Coronary artery (tissue), 2 donors: ENCODE measurements at places on chromosomes 7 and 10.

DNA sequence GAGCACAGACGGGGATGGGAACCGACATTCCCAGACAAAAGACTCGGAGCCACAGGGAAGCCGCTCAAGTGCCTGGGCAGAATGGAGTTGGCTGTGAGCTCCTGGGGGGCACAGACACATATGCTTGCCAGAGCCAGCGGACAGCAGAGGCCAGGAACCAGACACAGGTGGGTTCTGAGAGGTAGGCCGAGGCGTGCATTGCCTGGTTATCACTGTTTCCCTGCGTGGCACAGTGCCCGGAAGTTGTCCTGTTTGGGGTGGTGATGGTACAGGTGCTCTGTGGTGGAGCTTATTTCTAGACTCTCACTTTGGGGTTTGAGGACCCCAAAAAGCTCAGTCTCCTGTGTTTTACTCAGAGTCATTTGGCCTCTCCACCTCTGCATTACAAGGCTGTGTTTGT is 2.5 kb downstream of the PALD1 start:
- no peak for DNase-seq

DNA sequence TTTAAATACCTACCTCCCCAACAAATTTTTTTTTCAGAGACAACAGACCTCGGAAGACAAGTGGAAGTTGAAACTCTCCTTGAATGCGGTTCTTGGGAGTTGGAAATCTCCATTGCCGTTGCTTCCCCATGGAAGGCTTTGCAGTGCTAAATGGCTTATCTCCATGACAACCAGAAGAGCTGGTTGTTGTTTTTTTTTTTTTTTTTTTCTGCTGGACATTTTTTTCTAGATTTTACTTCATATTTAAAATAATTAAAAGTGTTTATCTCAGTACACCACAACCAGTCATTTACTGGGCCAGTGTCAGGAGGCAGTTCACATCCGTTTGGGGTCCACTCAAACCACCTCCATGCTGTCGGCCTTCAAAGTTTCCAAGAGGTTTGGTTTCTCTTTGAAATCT is 348.5 kb upstream of the PRKCQ start:
- DNase-seq, result no peak

DNA sequence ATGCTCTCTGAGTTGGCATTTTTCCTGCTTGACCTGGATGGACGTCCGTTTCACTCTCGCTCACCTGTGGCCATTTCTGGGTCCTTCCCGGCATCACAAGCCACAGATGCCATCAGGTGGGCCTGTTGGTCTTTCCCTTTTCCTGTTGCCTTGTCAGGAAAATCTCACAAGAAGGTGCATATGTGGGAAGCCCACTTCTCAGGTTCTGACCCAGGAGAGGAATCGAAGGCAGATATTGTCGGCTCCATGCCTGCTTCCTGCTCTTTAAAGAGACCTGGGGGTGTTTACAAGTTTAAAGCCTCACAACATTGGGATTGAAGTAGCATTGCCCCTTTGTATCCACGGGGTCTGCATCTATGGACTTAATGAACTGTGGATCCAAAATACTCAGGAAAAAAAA is 357.9 kb downstream of the RPS24 start:
- DNase-seq, result no peak

DNA sequence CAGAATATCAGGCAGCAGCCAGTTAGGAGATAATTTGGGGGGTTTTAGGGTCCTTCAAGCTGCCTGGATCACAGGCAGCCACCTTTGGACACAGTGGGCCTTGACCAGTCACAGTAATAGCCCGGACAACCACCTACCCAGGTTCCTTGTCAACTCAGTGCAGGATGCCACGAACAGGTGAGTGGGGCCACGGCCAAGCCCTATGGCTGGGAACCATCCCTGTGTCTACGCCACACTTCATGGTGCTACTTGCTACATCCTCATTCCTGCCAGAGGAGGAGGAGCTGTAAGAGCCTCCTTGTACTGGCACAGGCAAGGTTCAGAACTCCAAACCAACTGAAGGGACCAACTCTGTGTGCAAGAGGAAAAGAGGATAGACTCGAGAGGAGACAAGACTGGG is 19.9 kb downstream of the ITPRIP start:
- no peak for DNase-seq

- DNase-seq, result no peak
Measured at GRCh38 chr7:135791543-135792362, 43.1 kb upstream of the FAM180A start.

DNA sequence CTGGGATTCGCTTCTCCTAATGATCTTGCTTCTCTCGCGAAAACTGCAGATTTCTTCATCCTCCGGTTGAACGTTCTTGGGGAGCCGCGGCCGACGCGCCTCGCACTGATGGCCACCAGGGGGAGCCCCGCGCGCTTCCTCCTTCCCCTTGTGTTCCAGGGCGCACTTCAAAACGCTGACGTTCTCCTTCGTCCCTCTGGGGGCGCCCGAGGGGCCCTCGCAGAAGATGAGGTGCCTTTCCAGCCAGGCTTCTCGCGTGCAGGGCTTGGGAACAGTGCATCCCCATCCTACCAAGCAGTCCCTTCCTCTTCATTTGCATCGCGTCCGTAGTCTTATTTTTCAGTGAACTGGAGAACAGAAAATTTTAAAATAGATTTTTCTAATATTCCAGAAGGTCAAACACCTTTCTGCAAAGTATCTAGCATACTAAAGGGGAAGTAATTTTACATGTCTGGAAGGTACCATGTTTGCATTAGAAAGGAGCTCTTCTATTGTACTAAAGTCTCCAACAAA is 22.5 kb downstream of the GSTO2 start:
- DNase-seq, result peak; percentile 91

DNA sequence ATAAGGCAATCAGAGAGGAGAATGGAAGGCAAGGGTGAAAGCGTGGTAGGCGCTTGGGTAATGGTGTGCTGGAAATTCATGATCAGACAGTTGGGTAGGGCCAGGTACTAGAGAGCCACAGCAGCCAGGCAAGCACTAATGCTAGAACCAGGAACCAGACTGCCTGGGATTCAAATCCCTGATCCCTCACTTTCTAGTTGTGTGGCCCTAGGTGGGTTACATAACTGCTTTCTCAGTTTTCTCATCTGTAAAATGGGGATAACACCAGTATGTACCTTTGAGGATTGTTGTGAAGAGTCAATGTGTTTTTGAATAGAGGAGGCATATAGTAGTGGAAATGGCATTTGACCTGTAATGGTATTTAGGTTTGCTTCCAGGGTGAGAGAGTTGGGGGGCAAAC is 225.9 kb downstream of the LRMDA start:
- no peak for DNase-seq

DNA sequence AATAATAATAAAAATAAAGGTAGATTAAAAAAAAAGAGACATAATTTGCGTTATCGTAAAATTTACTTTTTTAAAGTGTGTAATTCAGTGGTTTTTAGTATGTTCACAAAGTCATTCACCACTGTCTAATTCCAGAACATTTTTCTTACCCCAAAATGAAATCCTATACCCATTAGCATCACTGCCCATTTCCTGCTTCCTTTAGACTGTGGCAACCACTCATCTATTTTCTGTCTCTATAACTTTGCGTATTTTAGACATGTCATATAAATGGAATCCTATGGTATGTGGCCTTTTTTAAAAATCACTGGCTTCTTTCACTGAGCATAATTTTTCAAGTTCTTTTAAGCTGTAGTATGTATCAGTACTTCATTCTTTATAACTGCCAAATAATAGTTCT is 53.6 kb downstream of the KAT6B start:
- no peak for DNase-seq

DNA sequence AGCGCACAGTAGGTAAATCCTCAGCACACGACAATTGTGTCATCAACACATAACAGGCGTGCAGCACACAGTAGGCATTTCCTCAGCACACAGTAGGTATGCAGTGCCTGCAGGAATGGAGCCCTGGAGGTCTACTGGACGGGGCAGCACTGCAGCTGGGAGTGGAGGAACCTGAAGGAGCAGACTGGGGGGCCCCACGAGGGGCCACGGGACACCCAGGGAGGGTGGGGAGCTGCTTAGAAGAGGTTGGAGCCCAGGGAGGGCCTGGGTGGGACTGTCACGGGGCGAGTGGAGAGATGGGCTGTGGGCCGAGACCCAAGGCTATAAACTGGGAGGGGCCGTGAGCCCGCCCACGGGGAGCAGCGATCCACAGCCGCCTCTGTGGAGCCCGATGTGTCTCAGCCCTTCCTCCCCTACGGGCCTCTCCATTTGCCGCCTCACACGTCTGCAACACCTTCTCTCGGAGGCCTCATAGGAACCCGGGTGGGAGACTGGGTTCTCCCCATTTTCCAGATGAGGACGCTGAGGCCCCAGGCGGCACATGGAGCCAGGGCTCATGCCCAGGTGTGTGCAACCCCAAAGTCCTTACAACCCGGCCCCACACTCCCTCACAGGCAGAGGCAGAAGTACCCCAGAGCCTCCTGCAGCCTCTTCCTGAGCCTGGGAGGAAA is 101.5 kb downstream of the MICALL2 start:
- DNase-seq, result no peak

- no peak for DNase-seq
Measured at GRCh38 chr7:134619627-134620331, 26.9 kb upstream of the BPGM start.

DNA sequence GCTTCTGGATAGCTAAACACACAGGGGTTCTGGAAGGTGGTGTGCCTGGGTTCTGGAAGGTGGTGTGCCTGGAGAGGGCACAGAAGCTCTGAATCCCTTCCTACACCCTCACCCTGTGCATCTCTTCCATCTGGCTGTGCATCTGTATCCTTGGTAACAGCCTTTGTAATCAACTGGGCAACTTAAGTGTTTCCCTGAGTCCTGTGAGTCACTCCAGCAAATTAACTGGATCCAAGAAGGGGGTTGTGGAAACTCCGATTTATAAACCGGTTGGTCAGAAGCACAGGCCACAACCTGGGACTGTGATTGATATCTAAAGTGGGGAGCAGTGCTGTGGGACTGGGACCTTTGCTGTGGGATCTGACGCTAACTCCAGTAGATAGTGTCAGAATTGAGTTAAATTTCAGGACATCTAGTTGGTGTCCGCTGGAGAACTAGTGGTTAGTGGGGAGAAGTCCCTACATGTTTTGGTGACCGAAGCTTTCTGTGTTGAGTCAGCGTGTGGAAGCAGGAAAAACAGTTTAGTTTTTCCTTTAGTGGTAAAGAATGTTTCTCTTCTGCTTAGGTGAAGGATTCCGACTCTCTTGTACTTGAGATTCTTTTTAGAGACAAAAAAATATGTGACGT is 228.1 kb downstream of the BMPER start:
- no peak for DNase-seq

DNA sequence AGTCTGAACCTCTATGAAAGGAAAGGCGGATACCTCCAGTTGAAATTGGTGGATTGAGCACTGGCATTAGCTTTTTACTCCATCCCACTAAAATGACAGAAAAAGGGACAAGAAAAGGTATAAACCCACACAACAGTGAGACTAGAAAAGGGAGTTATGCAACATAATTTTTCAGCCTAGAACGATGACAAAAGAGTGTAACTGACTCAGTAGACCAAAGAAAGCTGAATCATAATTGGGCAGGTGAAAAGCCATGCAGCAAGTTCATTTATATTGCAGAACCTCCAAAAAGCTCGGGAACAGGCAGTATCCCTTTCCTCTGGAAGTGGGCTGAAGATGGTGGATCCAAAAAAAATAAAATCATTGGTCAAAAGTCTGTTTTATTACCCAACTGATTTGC is 30.5 kb upstream of the ZCCHC24 start:
- DNase-seq, result no peak

- DNase-seq, result no peak
Measured at GRCh38 chr10:50540069-50540825, 83.5 kb downstream of the SGMS1 start.

- DNase-seq, result no peak
Measured at GRCh38 chr7:51428217-51428887, 111.7 kb upstream of the COBL start.

DNA sequence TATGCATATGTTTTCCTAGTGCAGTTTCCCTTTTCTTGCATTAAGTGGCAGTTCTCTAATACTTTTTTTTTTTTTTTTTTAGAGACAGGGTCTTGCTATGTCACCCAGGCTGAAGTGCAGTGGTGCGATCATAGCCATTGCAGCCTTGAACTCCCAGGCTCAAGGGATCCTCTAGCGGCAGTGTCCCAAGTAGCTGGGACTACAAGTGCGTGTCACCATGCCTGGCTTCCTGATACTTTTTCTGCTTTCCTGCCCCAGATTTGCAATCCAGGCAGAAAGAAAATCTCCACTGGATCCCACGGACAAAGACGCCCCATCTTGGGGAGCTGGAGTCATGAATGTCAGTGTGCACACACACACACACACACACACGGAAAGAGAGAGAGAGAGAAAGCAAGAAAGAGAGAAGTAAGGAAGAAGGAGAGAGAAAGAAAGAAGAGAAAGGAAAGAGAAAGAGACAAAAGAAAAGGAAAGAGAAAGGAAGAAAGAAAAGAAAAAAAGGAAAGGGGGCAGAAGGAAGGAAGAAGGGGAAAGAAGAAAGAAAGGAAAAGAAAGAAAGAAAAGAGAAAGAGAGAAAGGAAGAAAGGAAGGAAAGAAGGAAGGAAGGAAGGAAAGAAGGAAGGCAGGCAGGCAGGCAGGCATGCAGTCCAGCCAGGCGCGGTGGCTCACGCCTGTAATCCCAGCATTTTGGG is 37.5 kb upstream of the OCM2 start:
- no peak for DNase-seq

- DNase-seq, result no peak
Measured at GRCh38 chr7:157784979-157785441, 448.2 kb downstream of the DNAJB6 start.

- no peak for DNase-seq
Measured at GRCh38 chr10:29826221-29826620, 191.4 kb upstream of the SVIL start.

DNA sequence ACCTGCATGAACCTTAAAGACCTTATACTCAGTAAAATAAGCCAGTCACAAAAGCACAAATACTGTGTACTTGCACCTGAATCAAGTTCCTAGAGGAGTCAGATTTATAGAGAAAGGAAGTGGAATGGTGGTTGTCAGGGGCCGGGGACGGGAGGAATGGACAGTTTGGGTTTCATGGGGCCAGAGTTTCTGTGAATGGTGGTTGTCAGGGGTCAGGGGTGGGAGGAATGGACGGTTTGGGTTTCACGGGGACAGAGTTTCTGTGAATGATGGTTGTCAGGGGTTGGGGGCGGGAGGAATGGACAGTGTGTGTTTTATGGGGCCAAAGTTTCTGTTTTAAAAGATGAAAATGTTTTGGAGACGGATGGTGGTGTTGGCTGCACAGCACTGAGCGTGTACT is 260.0 kb upstream of the MKI67 start:
- DNase-seq, result no peak

DNA sequence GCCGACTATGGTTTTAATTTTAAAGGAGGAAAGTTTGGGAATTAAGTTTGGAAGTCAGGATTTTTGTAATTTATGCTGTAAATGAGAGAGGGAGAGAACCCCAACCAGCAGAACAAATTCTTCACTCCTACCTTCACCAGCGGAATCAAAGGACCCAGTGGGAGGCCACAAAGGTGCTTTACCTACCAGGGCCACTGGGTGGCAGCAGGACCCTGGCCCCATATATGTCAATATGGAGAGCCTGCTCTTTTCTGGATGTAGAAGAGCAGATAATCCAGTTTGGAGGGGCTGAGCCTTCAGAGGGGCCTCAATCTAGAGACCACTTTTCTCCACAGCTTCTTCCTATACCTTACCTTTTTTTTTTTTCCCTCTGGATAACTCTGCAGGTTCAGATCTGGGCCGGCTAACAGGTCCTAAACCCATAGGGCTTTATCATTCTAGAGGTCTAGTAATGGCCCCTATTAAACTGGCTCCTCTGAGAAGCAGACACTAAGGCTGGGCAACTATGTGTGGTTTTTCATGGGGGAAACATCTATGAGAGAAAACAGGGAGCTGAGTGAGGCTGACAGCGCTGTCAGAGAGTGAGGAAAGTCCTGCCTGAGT is 8.5 kb upstream of the SCD start:
- peak; percentile 82 for DNase-seq

GRCh38 chr10:43667317-43667731 is 18.6 kb upstream of the ZNF32 start:
- DNase-seq, result no peak
